CD4-positive, alpha-beta memory T cell (primary cell): ENCODE measurements at places on chromosomes 5 and 9. TPM values are rescaled to one million over a fixed set of nuclear protein-coding genes. Genes with fewer than 3 reads are reported as not detected.

GRCh38 chr5:122612901-122613300 lies 162.0 kb upstream of the SNX2 start:
- no peaks in the 10 kb centered on the region for H3K4me1 ChIP-seq
- DNase-seq = no peak
- no peaks in the 10 kb centered on the region for H3K36me3 ChIP-seq
- H3K27ac ChIP-seq = no peak overlapping the region
- H3K27me3 ChIP-seq = no peaks in the 10 kb centered on the region

Gene IFNB1
- total RNA-seq = not detected

GRCh38 chr9:129776566-129776937 lies 23.7 kb upstream of the PTGES start:
- no peak overlapping the region for H3K4me3 ChIP-seq
- no peak overlapping the region for H3K27ac ChIP-seq
- H3K36me3 ChIP-seq = no peaks in the 10 kb centered on the region
- H3K27me3 ChIP-seq = no peaks in the 10 kb centered on the region
- H3K4me1 ChIP-seq = peaks cover 10% of the 10 kb centered on the region
- no peak for DNase-seq

GRCh38 chr5:100517301-100517974 lies 17.7 kb upstream of the FAM174A start:
- DNase-seq = no peak
- H3K4me3 ChIP-seq = no peak overlapping the region
- H3K27me3 ChIP-seq = no peaks in the 10 kb centered on the region
- H3K27ac ChIP-seq = no peak overlapping the region
- H3K36me3 ChIP-seq = no peaks in the 10 kb centered on the region

Gene TMC1
- total RNA-seq = not detected

DNA sequence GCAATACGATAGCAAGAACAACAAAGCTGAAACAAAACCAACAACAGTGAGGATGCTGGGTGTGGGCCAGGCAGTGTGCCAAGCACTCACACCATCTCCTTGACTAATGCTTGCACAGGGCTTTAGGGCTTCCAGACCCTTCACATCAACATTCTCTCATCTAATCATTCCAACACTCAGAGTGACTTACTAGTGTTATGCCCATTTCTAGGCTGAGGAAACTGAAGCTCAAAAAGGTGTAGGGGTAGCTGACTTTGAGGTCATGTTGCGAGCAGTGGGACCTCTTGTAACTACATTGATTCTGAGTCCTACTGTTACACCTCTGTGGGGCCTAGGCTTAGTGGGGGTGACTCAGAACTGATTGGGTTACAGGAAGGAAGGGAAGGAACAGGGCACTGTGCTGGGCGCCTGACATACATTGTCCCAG lies 9.7 kb downstream of the ANGPTL2 start:
- no peak overlapping the region for H3K4me3 ChIP-seq
- DNase-seq = no peak
- H3K36me3 ChIP-seq = no peaks in the 10 kb centered on the region

DNA sequence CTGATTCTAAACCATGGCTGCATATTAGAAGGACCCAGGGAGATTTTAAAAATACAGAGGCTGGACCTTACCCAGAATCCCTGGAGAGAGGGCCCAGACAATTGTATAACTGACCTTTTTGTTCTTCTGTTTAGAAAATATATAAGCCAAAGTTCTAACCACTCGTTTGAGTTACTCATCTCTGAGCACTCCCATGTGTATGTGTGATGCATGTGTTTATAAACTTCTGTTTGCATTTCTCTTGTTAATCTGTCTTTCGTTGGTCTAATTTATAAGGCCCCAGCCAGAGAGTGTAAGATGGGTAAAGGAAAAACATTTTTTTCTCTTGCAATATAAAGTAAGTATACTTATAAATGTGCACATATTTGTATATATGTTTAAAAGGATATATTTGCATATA lies 443.9 kb downstream of the ZNF608 start:
- H3K27ac ChIP-seq = no peak overlapping the region
- no peak for DNase-seq
- no peaks in the 10 kb centered on the region for H3K27me3 ChIP-seq

Gene TIMD4
- 9.5 TPM for total RNA-seq

GRCh38 chr5:396531-396961 lies 46.4 kb upstream of the EXOC3 start:
- no peak overlapping the region for H3K27ac ChIP-seq
- peaks cover 11% of the 10 kb centered on the region for H3K4me1 ChIP-seq
- no peaks in the 10 kb centered on the region for H3K27me3 ChIP-seq

- H3K27ac ChIP-seq = no peak overlapping the region
- no peaks in the 10 kb centered on the region for H3K27me3 ChIP-seq
- no peaks in the 10 kb centered on the region for H3K4me1 ChIP-seq
- no peak for DNase-seq
Observed at GRCh38 chr5:170791325-170791954, 7.9 kb downstream of the GABRP start.

DNA sequence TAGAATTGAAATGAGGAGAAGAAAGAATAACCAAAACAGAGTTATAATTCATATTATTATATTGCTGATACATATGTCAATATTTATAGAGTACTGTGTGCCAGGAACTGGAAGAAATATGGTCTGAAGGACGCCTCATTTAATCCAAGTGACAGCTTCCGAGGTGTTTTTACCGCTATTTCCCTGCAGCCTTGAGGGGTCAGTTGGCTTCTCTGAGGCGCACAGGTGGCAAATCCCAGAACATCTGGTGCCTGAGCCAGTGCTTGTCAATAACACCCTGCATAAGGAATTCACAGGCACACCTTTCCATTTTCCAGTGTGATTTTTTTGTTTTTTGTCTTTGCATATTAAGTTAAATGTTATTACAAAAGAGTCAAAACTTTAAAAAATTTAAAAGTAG lies 43.3 kb upstream of the CTSL start:
- H3K27me3 ChIP-seq = no peaks in the 10 kb centered on the region
- no peak for DNase-seq
- no peak overlapping the region for H3K27ac ChIP-seq
- H3K4me3 ChIP-seq = no peak overlapping the region

Gene AJM1
- total RNA-seq = 2.8 TPM

- no peak overlapping the region for H3K27ac ChIP-seq
- DNase-seq = no peak
- peaks cover 33% of the 10 kb centered on the region for H3K36me3 ChIP-seq
- no peaks in the 10 kb centered on the region for H3K4me1 ChIP-seq
- no peak overlapping the region for H3K4me3 ChIP-seq
Observed at GRCh38 chr9:134039386-134040175, 14.3 kb downstream of the BRD3OS start.

DNA sequence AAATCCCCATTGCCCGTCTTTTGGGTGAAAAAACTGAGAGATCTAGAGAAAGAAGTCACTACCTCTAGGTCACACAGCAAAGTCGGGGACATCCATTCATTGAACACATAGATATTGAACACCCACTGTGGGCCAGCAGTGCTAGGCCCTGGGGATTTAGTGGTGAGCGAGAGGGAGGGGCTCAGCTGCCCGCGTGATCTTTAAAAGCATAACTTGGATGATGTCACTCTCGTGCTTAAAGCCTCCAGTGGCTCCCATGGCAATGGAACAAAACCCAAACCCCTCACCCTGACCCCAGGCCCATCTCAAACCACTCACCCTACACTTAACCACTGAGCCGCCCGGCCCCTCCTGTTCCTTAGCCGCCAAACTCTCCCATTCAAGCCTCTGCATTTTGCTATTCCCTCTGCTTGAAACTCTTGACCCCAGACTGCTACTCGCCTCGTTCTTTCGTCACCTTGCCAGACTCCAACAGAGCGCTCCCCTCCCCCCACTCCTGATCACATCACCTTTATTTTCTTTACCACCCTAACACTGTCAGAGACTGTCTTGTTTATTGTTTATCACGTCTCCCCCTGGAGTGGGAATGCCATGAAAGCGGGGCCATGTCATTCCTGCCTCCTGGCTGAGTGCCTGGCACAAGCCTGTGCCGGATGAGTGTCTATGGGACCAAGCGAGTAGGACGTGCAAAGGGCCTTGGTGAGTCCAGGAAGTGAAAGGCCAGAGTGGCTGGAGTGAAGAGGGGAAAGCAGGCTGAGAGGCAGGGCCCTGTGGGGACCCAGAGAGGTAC lies 710 bp upstream of the PIP5KL1 start:
- no peak overlapping the region for H3K27ac ChIP-seq
- no peaks in the 10 kb centered on the region for H3K27me3 ChIP-seq
- H3K36me3 ChIP-seq = no peaks in the 10 kb centered on the region
- H3K4me1 ChIP-seq = peaks cover 70% of the 10 kb centered on the region

DNA sequence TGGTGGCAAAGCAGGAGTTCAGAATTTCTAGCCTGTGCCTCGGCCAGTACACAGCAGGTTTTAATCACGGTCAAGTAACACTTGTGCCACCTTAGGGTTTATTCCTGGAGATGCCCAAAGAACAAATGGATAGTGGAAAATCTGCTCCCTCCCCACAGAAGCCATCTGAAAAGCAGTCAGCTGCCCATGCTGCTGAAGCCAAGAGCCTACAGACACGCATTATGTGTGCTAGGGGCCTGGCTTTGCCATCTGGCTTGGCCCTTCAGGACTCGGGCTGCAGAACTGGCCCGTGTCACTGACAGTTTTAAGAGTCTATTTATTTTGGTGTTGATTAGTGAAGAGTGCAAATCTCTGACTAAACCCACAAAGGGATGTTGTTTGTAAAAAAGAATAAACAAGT lies 11.1 kb downstream of the ARSB start:
- no peak for DNase-seq
- H3K4me3 ChIP-seq = no peak overlapping the region
- no peaks in the 10 kb centered on the region for H3K27me3 ChIP-seq
- H3K27ac ChIP-seq = no peak overlapping the region
- no peaks in the 10 kb centered on the region for H3K4me1 ChIP-seq

- H3K36me3 ChIP-seq = no peaks in the 10 kb centered on the region
- no peak overlapping the region for H3K27ac ChIP-seq
- H3K27me3 ChIP-seq = no peaks in the 10 kb centered on the region
- H3K4me1 ChIP-seq = no peaks in the 10 kb centered on the region
- DNase-seq = no peak
- H3K4me3 ChIP-seq = no peak overlapping the region
Observed at GRCh38 chr5:5005353-5005752, 134.8 kb upstream of the ADAMTS16 start.

DNA sequence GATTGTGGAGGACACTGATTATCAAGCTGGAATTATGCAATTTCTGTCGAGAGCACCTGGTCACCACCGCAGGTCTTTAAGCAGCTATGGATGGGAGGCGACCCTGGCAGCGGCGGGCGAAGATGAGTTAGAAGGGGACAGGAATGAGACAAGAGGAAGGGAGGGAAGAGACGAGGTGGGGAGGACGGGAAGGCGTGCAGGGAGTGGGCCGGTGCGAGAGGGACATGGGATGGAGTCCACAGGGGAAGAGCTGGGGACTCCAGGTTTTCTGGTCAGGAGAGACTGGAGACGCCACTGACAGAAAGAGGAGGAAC lies 192.3 kb downstream of the MELK start:
- no peak overlapping the region for H3K4me3 ChIP-seq
- H3K27ac ChIP-seq = no peak overlapping the region
- no peak for DNase-seq

Gene SPATA31E1
- total RNA-seq = not detected

GRCh38 chr9:130946766-130947617 lies 7.9 kb upstream of the FIBCD1 start:
- H3K27ac ChIP-seq = no peak overlapping the region
- H3K4me3 ChIP-seq = no peak overlapping the region
- no peaks in the 10 kb centered on the region for H3K36me3 ChIP-seq
- no peaks in the 10 kb centered on the region for H3K4me1 ChIP-seq
- H3K27me3 ChIP-seq = peaks cover 6% of the 10 kb centered on the region
